ENCODE measurements at places on chromosomes 7 and 10. TPM values are rescaled to one million over a fixed set of nuclear protein-coding genes. Genes with fewer than 3 reads are reported as not detected.

The GPR15LG gene
- not detected for total RNA-seq

DNA sequence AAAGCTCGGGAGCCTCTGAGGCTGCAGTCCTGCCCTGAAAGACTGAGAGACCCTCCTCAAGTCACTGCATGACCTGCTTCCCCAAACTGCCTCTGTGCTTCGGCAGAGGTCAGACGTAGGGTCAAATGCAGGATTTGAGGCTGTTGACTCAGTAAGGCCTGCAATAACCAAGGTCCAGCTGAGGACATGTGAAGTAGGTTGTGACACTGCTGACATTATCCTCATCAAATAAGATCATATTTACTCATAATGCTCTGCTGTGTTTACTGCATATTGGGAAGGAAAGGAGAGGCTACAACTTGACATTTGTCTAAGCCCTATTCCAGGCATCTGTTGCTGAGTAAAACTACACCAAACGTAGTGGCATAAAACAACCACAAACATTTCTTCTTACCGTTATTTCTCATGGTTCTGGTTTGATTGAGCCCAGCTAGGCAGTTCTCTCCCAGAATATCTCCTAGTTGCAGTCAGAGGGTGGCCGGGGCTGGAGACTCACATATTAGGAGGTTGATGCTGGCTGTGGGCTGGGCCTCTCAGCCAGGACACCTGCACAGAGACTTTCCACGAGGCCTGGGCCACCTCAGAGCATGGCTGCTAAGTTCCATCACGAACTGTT lies 122.1 kb upstream of the STK17A start:
- no peak for DNase-seq

DNA sequence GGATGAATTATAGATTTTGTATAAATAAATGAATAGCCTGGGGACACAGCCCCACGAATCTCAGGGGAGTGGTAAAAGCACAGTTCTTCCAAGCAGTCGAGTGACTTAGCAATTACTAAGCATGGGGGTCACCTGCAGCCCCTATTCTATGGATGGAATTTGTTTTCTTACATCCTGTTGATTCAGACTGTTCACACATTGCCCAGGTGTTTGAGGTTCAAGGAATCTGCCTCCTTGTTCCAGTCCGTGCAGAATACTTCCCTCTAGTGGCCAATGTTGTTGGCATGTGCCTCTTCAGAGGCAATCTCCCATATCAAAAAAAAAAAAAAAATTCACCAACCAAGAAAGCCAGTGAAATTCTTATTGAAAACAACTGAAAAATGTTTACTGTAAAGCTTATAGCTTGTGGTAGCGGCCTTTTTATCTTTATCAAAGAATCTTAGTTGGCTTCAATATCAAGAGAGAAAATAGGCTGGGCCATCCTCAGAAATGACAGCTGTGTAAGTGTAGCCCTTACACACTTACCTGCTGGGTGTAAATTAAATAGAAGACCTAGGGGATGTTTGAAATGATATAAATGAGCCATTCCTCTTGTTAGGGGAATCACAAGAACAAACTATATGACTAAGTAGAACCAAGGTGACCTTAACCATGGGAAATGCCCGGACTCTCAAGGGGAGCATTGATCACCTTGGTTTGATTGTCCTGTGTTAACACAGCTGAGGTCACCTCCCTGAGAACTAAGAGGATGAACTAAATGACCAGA lies 7.8 kb downstream of the LIPM start:
- no peak for DNase-seq

DNA sequence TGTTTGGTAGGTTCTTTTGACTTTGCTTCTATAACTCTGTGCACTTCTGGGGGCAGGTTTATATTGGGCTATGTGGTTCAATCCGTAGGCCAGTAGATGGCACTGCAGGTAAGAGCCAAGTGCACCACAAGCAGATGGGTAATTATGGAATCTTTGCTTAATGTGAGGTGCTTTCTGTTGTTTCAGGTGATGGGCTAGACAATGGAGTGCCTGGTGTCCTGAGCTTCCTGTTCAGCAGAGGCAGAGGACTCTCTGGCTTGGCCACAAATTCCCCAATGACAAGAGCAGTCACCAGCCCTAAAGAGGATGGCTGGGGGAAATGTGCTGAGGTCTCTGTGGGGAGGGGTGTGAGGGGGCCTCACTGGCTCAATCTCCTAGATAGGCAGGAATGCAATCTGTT lies 455.0 kb downstream of the CCSER2 start:
- no peak for DNase-seq

The COL28A1 gene
- 0.25 TPM for total RNA-seq

GRCh38 chr10:15336211-15336610 lies 34.9 kb downstream of the FAM171A1 start:
- no peak for DNase-seq

GRCh38 chr10:113979409-113979808 lies 64.3 kb upstream of the ADRB1 start:
- no peak for DNase-seq

DNA sequence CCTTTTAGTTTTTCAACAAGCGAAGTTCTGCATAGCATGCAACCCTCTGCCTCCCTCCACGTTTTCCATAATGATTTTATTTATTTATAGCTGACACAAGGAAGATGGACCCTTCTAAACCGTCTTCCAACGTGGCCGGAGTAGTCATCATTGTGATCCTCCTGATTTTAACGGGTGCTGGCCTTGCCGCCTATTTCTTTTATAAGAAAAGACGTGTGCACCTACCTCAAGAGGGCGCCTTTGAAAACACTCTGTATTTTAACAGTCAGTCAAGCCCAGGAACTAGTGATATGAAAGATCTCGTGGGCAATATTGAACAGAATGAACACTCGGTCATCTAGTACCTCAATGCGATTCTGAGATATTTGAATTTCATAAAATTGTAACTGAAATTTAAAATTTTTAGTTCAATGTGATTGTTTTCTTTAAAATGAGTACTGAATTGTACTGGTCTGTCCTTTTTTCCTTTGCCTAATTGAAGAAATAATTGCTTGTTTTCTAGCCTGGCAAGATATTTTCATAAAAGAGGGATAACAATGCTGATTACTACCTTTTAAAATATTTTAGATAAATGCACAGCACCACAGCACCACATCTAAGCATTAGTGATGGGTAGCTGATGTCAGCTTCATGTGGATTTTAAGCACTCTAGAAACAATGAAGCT lies 41.5 kb upstream of the SLC39A12 start:
- no peak for DNase-seq

DNA sequence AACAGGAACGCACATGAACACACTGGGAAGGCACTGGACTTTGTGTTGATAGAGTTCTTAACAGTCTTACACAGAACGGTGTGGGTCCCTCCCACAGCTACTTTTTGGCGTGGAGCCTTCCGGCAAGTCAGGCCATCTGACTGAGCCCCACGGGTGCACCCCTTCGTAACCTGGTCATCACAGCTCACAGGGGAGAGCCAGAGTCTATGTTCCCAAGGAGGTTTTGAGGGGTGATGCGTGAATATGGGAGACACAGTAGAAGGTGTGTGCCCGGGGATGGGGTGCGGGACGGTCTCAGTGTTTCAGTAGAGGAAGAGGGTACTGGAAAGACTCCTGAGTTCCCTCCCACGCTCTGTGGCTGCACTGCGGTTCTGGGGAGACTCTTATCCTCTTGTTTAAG lies 291.7 kb downstream of the DNAJB6 start:
- DNase-seq: no peak

The NME8 gene
- total RNA-seq: not detected
